ENCODE measurements at places on chromosomes 12 and 14.

GRCh38 chr12:87363497-87364084, 665.6 kb downstream of the C12orf50 start:
- DNase-seq, result no peak

DNA sequence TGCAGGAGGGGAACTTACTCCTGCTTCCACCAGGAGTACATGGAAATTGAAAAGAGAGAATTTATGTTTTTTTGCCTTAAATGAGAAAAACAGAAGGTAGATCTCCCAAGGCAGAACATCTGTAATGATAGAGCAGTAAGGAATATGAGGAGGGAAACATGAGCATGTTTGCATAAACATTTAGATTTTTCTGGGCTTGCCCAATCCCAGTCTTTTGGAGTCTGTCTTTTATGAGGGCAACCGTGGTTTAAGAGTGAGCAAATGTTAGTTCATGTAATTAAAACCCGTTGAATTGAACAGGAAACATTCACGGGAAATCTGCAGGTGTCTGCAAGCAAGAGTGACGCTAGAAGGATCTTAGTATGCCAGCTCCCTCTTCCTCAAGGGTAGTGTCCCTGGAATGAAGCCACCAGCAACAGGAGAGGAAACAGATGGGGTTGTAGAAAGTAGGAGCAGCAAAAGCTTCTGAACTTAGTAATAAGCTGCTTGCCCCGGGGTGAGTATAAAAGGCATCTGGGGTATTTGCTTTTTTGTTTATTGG, 79.3 kb downstream of the ARF6 start:
- no peak for DNase-seq

GRCh38 chr14:99944241-99944651, 121.0 kb upstream of the EVL start:
- no peak for DNase-seq

DNA sequence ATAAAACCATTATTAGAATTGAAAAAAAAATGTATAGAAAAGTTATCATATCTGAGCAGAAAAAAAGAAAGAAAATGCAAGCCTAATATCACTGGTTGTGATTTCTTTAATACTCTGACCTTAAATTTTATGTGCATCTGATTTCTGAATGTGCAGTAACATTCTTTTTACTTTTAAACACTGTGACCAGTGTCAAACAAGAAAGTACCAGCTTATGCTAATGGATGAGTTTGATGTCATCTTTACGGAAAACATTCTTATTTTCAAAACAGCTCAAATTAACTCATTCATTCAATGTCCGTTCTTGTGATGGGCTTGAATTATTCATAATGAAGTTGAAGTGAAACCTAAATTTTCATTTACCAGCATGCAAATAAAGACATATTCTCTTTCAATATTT, at the start of gene TAS2R50:
Gene TAS2R50 (minus strand): TSS at position 101 of the 400 bp plus-strand sequence. CDS start 52 bp downstream, at position 49.
- DNase-seq, result no peak

DNA sequence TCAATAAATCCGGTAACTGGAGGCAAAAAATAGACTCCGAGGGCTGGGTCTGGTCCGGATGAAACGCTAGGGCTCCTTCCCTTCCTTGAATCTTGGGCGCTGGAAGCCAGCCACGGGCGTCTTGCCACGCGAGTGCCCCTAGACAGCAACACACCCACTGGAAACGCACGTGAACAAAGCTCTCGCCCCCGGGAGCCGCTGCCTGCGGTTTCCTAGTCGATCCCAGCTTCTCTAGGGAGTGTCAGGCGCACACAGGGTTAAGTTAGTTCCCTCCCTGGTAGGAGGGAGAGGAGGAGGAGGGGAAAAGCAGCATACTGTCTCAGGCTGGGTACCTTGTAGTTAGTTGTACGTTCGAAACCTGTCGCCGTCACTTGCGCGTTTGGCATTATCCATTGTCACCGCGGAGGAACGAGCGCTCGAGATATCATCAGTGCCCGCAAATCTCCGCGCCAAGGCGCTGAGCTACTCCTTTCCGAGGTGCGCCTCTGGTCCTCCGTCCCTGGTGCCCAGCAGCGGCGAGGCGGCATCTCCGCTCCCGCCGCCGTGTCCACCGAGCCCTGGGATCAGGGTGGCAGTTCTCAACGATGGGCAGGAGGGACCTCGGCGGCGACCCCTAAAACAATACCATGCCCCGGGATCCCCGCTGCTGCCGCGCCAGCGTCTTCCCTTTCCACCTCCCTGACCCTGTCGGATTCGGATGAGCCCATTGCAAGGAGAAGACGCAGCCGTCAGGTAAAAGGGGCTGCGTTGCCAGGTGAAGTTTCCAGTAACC, at the start of gene FLRT2:
Gene FLRT2 (plus strand): TSS at position 342 of the 772 bp plus-strand sequence. CDS start 91,371 bp downstream, outside the sequence.
- no peak for DNase-seq

GRCh38 chr14:77593501-77593961, 22.9 kb downstream of the SPTLC2 start:
- DNase-seq, result no peak

GRCh38 chr14:84749191-84749955, 780.6 kb upstream of the FLRT2 start:
- no peak for DNase-seq

All from activated CD4-positive, CD25-positive, alpha-beta regulatory T cell (primary cell).